ENCODE measurements at places on chromosomes 5 and 9.

DNA sequence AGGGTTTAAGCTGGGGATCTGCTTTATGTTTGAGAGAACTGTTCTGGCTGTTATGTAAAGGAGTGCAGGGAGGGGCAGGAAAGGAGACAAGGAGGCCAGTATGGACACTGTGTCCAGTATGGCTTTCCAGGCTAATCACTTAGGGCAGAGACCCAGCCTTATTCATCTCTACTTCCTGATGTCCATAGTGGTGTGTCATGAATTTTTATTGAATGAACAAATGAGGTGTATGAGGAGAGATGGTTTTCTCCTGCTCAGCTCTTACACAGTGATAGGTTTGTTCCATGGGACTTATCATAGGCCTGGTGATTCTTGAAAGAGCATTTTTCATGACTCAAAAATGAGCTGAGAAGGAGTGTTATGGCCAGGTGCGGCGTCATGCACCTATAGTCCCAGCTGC is 20.5 kb upstream of the FGFR4 start:
- DNase-seq: no peak

DNA sequence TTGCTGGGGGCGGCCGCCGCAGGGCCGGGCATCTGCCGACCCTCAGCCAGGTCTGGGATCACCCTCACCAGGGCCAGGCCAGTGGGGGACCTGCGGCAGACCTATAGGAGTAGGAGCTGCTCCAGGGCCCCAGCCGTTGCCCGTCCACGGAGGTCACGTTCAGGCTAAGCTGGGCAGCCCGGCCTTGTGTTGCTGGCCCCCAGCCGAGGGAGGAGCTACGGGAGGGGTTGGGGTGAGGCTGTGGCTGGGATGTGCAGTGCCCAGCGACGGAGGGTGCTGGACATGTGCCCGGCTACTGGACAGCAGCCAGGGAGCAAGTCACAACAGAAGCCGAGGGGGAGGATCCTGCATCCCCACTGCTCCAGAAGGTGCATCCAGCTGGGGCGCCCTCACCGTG is 39.6 kb upstream of the SLC6A19 start:
- DNase-seq: no peak

DNA sequence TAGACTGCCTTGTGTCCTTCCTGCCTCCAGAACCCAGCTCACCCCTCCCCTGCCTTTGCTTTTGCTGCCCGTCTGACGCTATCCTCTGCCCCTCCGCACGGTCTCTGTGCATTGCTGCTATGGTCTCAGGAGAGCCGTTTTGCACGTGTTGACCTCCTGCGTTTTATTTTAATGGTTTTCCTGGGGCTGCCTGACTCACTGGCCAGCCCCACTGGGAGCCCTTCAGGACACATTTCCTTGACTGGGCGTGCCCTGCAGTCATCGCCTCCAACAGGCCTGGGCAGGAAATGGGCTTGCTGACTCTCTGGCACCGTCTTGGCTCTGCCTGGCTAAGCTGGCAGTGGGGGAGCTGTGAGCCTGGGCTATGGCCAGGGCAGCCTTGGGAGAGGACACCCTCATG is 17.9 kb upstream of the ASS1 start:
- DNase-seq: no peak

DNA sequence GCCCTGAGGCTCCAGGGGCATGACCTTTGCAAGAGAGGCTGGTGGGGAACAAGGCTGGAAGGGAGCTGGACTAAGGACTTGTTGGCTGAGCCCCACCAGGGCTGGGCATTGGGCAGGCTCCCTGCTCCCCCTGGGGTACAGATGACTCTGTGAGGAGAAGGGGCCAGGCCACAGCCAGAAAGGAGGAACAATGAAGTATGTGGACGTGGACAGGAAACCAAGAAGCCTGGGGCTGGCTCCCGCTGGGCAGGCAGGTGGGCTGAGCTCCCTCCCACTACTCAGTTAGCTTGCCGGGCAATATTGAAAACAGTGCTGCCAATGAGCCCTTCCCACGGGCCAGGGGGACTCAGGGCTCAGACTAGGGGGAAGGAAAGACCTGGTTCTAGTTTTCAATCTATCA is 66.1 kb upstream of the SPTLC1 start:
- DNase-seq: no peak

DNA sequence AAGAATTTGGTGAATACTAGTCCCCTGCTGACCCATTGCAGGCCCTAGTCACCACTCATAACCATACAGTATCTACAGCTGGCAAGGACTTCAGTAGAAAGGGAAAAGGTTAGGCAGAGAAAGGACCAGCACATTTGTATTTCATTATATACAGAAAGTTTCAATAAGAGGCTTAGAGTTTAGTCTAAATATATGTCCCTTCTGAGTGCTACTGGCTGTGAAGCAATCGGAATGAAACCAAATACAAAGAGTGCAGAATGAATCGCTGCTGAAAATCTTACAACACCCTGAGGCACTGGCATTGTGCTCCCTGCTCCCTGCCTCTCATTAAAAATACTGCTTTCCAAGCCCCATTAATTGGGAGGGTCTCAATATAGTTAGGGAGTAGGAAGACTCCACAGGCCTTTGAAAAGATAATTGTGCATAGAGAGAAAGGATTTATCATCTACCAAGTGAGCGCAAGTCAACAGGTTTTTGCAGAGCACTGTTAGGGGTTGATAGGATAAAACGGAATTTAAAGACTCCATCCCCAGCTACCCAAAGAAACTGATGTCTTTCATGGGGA is 110.8 kb downstream of the SLC1A3 start:
- DNase-seq: no peak

DNA sequence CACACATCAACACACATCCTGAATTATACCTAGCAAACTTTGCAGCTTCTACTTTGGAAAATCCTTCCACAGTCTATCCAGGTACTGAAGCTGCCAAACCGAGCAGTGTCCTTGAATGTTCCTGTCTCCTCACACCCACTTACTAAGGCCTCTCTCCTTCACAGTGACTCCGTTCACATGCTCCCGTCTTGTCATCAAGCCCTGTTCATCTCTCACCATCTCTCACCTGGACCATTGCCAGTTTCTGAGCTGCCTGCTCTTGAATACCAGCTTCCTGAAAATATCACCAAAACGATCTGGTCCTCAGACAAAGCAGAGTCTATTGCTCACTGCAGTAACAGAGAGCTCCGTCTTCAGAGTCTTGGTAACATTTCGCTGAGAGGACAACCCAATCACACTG is 57.4 kb downstream of the GCNT1 start:
- DNase-seq: no peak

GRCh38 chr9:16258708-16259107 is 611.8 kb downstream of the BNC2 start:
- no peak for DNase-seq

- DNase-seq: no peak
Measured at GRCh38 chr5:170218726-170219125, 14.1 kb upstream of the C5orf58 start.

DNA sequence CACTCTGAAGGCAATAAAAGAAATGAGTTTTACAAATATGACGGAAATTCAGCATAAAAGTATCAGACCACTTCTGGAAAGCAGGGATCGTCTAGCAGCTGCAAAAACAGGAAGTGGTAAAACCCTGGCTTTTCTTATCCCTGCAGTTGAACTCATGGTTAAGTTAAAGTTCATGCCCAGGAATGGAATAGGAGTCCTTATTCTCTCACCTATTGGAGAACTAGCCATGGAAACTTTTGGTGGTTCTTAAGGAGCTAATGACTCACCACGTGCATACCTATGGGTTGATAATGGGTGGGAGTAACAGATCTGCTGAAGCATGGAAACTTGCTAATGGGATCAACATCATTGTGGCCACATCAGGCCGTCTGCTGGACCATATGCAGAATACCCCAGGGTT is 93.5 kb upstream of the RGMB start:
- DNase-seq: no peak

DNA sequence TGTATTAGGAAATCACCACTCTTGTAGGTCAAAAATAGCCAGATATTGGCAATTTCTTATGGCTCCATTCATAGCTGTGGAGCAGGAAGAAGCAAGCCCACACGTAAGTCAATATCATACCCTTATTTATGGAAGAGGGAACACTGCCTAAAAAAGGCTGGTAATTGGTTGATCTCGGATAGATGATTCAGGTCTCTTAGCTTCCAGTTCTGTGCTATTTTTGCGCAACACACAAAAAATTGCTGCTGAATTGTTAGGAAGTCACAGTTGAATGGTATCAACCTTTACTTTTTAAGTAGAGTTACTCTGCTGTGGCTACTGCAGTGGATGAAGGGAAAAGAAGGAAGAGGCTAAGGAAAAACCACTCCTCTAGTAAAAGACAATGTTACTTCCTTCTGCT is 168.8 kb downstream of the ARHGAP26 start:
- no peak for DNase-seq

DNA sequence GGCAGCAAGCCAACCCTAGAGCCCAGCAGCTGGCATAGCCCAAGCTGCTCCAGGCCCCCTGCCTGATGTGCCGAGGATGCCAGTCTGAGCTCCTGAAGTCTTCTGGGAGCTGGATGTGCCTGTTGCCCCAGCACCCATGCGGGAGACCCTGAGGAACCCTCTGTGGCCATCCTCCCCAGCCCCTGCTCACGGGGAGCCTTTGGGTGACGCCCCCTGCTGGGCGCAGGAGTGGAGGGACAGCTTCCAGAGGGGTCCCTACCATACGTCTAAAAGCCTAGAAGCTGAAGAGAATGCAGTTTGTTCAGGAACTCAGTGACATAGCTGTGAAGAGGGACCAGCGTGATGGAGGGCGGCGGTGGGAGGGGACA is 33.1 kb upstream of the MVB12B start:
- DNase-seq: no peak

DNA sequence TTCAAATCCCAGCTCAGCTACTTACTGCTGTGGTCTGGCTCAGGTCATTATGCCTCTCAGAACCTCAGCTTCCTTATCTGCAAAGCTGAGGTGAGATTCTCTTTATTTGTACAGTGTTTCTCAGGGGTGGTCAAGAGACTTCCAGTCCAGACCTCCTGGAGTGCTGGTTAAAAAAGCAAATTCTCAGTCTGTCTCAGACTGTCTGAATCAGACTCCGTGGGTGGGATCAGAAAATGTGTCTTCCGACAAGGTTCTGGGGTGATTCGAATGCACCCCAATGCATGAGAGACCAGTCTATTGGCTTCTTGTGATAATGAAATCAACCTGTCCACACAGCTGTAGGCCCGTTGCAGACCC is 137.7 kb upstream of the SMIM23 start:
- DNase-seq: no peak

DNA sequence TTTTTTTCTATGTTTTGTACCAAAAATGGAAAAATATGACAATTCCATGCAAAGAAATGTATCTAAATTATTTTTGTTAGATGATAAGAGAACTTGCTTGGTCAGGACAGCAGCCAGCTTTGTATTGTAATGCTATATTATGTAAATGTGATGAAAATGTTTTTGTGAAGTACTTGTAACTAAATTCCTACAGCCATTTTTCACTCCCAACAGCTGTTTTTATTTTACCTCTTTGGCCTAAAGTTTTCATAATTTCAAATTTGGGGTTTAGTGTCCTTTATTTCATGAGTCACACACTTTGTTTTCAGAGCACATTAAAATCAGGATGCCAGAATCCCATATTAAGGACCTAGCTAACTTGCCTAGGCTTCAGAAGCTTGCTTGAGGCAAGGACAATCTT is 64.1 kb downstream of the WDR41 start:
- no peak for DNase-seq

- DNase-seq: no peak
Measured at GRCh38 chr5:142095035-142095434, 13.5 kb upstream of the NDFIP1 start.

- no peak for DNase-seq
Measured at GRCh38 chr9:121886759-121887485, 206.2 kb downstream of the TTLL11 start.

GRCh38 chr5:50717651-50718050 is 51.2 kb downstream of the PARP8 start:
- DNase-seq: no peak

DNA sequence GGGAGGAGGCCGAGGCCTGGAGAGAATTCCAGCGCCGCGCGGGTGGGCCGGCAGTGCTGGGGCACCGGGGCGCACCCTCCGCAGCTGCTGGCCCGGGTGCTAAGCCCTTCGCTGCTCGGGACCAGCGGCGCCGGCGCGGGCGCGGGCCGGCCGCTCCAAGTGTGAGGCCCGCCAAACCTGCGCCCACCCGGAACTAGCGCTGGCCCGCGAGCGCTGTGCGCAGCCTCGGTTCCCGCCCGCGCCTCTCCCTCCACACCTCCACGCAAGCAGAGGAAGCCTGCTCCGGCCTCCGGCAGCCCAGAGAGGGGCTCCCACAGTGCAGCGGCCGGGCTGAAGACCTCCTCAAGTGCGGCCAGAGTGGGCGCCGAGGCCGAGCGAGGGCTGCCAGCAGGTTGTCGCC is 7.7 kb upstream of the SRFBP1 start:
- no peak for DNase-seq

DNA sequence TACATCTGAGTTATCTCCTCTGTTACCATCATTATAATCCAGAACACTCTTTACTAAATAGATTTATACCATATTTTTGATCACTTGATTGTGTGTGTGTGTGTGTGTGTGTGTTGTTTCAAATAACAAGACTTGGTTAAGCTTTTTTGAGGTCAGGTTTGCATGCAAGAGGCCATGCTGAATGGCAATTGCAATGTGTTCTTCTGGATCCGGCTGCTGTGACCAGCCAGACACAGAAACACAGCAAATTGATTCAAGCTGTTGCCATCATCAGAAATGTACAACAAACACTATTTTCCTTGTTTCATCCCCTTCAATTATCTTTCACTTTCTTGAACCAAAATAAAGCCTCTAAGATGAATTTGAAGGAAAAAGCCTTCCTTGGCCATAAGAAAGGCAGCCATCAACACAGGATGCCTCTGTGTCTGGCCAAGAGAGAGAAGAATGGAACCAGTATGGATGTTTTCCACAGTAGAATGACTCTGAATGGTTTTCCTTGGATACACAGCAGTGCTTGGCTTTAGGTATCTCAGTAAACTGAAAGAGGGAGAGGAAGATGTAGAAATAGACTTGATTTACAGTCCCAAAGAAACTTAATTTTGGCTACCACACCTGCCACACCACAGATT is 53.9 kb downstream of the DPYSL3 start:
- no peak for DNase-seq

GRCh38 chr5:76716456-76717157 is 681 bp downstream of the F2R start:
- no peak for DNase-seq

DNA sequence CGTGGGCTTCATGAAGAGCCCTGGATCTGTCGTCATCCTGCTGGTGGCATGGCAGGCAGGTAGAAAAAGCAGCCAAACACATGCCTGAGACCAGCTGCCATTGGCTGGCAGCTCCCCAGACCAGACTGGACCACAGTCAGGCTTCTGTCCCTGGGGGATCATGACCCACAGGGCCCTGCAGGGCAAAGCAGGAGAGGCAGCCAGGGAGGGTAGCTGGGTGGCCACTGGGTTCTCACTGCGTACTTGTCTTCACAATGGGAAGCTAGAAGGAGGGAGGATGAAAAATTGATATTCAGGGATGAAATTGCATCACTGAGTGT is 67.8 kb upstream of the GARNL3 start:
- DNase-seq: no peak

DNA sequence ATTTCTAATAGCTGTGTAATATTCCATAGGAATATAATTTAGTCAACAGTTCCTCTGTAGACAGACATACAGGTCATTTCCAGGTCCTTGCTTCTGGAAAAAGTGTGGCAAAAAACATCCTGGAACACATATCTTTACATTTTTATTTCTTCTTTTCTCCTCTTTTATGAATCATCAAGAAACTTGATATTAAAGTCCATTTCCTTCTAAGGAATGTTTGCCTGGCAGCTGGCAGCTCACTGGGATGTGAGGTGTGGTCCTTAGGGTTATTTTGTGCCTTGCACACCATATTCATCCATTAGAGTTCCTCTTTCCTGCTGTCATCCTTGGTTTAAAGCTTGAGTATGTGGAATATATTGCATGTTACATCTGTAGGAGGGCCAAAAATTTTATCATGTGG is 122.0 kb downstream of the GALNT10 start:
- DNase-seq: no peak
